ENCODE measurements at places on chromosomes 6 and 20.

GRCh38 chr20:48463096-48463720 is 364.6 kb downstream of the PREX1 start:
- no peak for DNase-seq

- no peak for DNase-seq
These were observed 14.5 kb downstream of the RIPOR3 start for GRCh38 chr20:50676858-50677257.

DNA sequence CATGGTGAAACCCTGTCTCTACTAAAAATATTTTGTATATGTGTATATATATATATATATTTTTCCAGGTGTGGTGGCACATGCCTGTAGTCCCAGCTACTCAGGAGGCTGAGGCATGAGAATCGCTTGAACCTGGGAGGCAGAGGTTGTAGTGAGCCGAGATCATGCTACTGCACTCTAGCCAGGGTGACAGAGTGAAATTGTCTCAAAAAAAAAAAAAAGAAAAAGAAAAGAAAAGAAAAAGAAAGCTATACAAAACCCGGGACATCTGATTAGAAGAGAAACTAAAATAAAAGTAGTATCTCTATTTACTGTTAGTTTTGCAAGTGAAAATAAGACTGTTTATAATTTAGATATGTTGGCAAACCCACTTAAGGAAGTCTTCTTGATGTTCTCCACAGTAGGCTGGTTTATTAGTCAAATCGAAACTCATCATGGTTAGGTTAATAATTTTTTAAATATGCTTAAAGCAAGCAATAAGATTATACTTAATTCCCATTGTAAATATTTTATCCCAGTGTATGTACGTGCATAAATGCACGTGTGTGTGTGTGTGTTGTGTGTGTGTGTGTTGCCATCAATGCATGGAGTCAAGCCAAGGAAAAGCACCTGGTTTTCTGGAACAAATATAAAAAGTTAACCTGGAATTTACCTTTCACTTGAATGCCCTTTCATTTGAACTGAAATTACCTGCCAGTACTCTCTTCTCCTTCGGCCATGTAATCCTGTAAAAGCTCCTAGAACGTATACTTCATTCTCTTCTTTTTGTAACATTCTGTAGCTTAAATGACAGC is 7.1 kb downstream of the VNN2 start:
- DNase-seq: no peak

- DNase-seq: no peak
These were observed 125.0 kb downstream of the FYN start for GRCh38 chr6:111748231-111748647.

DNA sequence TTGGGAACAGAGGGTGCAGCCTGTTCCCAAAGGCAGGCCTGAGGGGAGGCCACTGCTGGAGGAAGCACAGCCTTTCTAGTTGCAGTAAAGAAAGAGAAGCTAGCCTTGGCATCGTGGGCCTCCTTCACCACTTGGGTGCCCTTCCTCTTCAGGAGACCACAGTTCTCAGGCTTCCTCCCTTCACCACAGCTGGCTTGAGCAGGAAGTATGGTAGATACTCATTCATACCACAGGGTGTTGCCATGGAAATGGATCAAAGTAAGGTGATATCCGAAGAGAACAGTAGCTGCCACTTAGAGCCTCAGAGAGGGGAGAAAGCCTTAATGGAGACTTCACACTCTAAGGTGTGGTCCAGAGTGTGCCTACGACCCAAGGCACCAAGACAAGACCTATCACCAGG is 120.4 kb upstream of the RIPOR2 start:
- DNase-seq: no peak

DNA sequence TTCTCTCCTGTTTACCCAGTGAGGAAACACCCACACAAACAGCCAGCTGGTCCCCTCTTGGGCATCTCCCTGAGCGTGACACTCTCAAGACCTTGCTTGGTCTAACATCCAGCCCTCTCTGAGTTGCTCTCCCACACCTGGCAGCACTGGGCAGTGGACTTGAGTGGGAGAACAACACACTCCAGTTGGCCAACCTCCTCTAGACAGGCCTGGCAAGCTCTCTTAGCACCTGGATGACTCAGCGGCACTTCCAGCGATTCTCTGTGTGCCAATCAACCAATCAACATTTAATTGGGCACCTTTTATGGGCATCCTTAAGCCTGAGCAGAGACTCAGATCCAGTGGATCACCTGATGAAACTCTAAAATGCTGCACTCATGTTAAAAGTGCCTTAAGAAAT is 76.6 kb upstream of the QKI start:
- DNase-seq: no peak
